ENCODE measurements at places on chromosomes 11 and 22. TPM values are rescaled to one million over a fixed set of nuclear protein-coding genes. Genes with fewer than 3 reads are reported as not detected.

DNA sequence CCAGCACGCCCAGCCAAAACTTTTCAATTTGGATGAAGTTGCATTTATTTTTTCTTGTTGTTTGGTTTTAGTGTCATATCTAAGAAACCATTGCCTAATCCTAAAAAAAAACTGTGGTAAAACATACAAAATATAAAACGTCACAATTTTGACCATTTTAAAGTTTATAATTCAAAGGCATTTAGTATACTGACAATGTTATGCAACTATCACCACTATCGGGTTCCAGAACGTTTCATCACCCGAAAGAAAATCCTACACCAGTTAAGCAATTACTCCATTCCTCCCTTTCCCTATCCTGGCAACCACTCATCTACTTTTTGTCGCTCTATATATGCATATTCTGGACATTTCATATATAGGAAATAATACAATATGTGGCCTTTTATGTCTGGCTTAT, 30.5 kb upstream of the PHOX2A start:
- DNase-seq, result no peak

DNA sequence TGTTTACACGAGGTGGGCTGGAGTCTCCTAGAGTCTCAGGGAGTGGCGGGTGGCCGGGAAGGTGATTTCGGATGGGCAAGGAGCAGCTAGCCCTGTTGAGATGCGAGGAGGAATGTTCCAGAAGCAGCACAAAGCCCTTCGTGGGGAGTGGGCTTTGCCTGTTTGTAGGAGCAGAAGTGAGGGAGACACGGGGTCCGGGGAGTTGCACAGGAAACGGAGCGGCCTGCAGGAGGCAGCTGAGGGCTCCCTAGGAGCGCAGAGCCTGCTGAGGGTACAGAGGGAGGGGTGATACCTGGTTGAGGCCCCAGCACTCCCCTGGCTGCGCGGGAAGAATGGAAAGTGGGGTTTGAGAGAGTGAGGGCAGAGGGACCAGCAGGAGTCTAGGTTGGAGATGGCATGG, 847.2 kb downstream of the TBC1D22A start:
- DNase-seq, result no peak

- DNase-seq, result no peak
These were observed 3.7 kb upstream of the IGLL1 start for GRCh38 chr22:23583836-23584235.

DNA sequence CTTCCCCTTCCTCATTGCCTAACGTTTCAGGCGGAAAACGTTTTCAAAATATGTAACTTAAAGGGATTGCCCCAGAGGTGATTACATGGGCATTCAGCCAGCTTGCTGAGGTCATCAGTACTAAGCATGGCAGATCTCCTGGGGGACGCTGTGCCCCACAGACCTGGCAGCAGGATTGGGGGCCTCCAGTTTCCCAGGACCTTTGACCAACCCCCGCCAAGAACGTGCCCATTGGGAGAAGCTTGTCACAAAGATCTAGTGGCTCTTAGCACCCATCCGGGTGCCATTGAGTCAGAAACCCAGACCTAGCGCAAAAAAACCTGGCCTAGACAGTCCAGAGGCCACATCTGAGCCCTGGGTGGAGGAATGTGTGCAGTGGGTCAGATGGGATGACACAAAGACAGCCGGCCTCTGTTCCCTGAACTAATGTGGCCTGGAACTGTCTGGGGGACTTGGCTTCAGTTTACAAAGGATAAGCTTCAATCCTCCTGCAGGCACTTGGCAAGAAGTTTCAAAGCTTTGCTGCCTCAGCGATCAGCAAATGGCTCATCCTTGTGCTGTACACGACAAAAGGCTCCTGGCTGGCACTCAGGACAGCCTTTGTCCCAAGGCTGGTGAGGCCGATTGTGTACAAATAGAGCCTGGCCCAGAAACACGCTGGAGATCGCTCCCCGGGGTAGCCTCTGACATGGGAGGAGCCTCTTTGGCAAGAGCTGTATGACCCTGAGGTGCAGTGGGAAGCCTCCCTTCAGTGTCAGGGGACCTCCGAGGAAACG, 9.5 kb downstream of the C1QTNF6 start:
- peak; percentile 55 for DNase-seq

- no peak for DNase-seq
These were observed 50.7 kb upstream of the LIN7C start for GRCh38 chr11:27557226-27557625.

- no peak for DNase-seq
These were observed 46.8 kb downstream of the PPP2R1B start for GRCh38 chr11:111719379-111719778.

GRCh38 chr22:27348634-27349033, 452.9 kb downstream of the MN1 start:
- DNase-seq, result no peak

DNA sequence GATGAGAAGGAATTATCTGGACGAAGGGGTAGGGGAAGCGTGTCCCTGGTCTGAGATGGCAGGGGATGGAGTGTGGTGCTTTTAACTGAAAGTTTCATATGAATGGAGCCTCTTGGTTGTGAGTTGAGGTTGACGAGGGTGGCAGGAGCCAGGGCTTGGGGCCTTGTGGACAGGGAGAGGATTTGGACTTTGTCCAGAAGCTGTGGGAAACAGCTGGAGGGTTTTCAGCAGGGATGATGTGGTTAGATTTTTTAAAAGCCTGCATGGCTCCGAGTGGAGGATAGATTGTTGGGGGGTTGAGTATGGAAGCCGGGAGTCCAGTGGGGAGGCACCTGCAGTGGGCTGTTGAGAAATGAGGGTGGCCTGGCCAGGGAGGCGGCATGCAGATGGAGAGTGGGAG, 24.8 kb downstream of the MYO7A start:
- peak; percentile 73 for DNase-seq

DNA sequence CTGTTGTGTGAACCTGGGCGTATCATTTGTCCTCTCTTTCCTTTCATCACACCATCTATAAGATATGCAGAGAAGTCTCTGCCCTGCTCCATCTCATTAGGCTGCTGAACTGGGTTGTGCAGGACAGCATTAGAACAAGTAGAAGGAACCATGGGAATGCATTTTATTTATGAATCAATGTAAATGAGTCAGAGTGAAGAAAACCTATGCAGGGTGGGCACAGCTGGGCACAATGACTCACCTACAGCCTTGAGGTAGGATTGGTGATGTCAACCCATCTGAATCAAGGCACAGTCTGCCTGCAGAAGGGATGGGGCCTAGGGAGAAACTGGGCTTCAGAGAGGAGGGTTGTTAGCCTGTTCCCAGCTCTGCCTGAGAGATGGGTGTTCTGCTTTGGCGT, 123.4 kb downstream of the CSNK2A3 start:
- DNase-seq, result no peak

DNA sequence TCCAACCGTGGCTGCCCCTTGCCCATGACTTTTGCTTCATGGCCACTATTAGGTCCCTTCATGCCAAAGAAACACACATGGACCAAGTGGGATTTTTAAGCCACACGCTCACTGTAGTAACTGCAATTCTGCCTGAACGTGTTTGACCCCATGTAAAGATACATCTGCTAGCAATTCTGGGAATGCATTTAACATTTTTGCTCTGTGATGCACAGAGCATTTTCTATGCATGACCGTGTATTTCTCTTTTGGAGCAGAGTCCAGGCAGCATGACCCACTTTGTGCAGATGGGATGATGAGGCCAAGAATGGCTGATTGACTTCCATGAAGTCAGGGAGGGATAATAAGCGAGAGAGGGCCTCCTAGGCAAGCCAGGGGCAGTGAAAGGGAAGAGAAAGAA, 108.5 kb downstream of the TP53I11 start:
- DNase-seq, result no peak

DNA sequence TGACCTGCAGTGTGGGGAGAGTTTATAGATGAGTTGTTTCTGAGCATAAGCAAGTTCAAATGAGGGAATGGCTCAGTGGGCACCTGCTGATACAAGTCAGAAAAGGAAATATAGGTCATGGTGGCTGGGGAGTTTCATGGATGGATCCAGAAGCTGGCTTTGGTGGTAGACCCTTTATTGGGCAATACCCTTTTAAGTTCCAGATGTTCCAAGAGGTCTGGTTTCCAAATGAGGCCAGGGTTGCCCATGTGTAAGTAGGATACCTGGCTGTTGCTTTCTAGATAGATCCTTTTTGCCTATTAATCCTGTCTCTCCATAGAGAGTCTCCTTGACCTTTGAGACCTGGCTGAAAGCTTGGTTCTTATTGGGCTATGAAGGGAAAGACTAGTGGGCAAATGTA, 2.2 kb downstream of the STIM1 start:
- DNase-seq, result no peak

GRCh38 chr11:83456075-83456474, 169.9 kb upstream of the CCDC90B start:
- peak; percentile 33 for DNase-seq

GRCh38 chr11:43907028-43907975, 26.7 kb downstream of the ALKBH3 start:
- no peak for DNase-seq

DNA sequence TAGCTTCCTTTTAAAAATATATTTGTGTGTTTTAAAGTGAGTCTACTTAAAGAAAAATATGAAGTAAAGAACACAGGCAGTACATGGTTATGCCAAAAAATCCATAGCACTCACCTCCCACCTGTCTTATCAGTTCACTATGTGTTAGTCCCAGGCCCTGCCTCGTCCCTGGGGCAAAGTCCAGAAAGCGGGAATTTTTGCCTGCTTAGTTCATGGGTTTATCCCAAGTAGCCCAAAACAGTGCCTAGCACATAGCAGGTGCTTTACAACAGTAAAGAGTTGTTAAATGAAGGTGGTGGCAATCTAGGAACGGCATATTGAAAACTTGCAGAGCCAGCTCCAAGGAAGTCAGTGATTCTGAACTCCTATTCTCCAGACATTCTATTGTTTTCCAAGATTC, 154.0 kb downstream of the MN1 start:
- no peak for DNase-seq

DNA sequence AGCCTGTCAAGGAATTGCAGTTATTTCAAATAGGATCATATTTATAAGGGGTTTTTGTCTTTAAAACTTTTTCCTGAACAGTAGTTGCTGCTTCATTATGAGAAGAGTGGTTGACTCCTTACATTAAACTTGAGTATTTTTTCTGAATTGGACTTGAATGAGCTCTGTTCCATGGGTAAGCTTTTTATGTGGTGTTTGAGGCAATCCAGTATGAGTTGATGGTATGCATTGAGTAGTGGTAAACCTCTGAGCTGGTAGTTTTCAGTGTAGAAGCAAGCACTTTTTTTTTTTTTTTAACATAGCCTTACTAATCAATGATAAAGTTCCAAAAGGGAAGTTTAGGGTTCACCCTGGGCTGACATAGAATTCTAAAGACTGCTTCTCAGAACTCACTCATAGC, 3.4 kb downstream of the KMT2A start:
- no peak for DNase-seq

GRCh38 chr22:28279888-28280287, 360.8 kb upstream of the PITPNB start:
- no peak for DNase-seq

NLRP14 gene
- total RNA-seq, result 0.31 TPM

BIRC3 gene
- 44.5 TPM for total RNA-seq

PRODH gene
- 28.7 TPM for total RNA-seq

Measured in lung (tissue), 17 donors.